Stimulated activated CD4-positive, alpha-beta T cell treated with anti-CD3 and anti-CD28 coated beads, Interleukin-1b, Interleukin-23, amount 100 ng/mL, for 24 hours (primary cell): ENCODE measurements at places on chromosomes 16 and 17.

GRCh38 chr16:58940609-58941008 lies 206.5 kb upstream of the GOT2 start:
- DNase-seq = no peak

DNA sequence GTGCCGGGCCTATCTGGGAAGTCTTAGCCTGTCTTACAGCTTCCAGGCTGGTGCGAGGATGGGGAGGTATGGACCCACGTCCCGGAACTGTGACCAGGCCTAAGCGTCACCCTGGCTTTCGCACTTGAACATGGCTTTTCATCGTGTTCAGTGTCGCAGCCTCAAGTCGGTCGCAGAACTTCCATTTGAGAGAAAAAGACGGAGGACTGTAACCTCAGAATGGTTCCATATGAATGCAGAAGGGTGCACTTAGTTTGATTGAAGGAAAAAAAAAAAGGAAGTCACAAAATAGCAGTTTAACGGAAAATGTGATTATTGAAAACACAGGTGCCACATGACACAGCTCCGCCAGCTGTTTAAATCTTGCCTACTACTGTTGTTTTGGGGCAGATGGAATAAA lies 30.2 kb upstream of the JPT2 start:
- no peak for DNase-seq

DNA sequence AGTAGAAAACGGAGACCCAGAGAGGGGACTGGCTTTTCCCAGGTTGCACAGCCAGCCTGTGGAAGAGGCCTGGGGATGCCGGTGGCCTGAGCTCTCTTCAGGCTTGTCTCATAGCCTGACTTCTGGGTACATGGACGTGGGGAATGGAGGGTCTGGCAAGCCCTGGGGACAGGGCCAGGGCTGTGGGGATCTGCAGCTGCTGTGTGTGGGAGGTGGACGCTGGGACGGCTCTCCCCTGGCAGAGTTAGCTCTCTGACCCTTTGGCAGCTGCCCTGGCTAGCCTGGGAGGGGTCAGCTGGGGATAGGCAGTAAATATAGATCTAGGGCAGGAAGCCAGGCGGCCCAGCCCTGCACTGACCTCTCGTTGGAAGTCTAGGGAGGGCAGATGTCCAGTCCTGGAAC lies 20.5 kb downstream of the SLC4A1 start:
- no peak for DNase-seq

DNA sequence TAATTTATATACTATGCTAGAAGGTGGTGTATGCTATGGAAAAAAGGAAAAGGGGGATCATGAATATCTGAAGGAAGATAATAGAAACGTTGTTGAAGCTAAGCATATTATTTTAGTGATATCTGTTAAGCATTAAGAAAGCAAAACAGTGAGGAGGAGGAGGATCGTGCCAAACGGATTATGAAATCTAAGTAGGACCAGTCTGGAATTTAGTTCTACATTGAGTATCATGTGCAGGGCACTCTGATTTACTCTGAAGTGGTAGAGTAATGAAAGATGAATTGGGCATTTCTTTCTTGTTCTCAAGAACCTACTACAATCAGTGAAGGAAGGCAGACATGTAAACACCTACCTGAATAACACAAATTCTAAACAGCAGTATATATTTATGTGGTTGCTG lies 195.3 kb downstream of the CYB561 start:
- DNase-seq = no peak

- peak; percentile 79 for DNase-seq
Observed at GRCh38 chr16:30417529-30418349, 10.3 kb downstream of the ZNF771 start.

GRCh38 chr16:20918486-20919239 lies 18.1 kb downstream of the LYRM1 start:
- no peak for DNase-seq

DNA sequence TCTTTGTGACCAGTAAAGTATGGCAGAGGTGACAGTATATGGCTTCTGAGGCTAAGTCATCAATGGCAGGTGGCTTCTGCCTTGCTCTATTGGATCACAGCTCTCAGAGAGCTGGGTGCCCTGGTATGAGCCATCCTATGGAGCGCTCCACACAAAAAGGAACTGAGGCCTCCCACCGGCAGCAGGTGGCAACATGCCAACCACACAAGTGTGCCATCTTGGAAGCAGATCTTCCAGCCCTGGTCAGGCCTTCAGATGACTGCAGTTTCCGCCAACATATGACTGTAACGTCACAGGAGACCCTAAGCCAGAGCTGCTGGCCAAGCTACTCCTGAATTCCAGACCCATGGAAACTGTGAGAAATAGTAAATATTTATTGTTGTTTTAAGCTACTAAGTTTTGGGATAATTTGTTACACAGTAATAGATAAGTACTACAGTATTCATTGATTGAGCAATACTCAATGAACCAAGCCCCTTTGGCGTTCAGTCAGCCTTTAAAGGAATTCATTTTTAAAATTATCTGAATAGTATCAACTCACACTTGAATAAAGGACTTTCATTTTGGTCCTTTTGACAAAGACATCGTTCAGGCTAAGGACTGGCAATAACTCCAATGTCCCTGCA lies 69.4 kb upstream of the LHX1 start:
- no peak for DNase-seq

GRCh38 chr17:75031972-75032719 lies 14.6 kb downstream of the ATP5PD start:
- DNase-seq = no peak

DNA sequence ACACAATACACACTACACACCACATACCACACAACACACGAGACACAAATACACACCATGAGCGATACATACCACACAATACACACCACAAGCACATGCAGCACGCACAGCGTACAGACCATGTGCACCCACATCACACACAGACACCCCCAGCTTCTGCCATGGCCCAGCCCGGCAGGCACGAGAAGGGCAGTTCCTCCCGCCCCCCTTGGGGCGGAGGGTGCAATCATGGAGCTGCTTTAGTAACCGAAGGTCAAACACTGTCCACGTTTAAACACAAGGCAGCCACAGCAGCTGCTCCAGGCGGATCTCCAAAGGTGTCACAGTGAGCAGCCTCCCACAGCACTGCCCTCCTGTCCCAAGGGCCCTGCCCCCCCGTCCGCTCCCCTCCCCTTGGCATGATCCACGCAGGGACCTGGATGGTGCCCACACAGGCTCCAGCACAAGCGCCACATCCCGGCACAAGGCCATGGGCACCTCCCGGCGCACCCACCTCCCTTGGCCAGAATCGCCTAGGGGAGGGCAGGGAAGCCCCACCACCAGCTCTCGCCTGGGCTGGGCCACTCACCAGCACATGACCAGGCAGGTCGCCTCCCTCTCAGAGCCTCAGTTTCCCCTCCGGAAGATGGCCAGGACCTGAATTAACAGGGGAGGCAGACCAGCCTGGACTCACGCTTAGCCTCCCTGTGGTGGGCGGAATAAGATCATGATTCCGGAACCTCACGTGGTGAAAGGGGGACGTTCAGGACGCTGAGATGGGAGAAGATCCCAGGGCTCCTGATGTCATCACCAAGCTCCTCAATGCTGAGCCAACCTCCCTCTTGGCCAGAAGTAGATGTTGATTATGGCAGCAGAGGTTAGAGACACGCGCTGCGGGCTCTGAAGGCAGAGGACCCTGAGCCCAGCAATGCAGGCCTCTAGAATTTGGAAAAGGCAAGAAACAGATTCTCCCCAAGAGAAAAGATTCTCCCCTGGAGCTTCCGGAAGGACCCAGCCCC lies 32.6 kb upstream of the ZNF469 start:
- DNase-seq = no peak

DNA sequence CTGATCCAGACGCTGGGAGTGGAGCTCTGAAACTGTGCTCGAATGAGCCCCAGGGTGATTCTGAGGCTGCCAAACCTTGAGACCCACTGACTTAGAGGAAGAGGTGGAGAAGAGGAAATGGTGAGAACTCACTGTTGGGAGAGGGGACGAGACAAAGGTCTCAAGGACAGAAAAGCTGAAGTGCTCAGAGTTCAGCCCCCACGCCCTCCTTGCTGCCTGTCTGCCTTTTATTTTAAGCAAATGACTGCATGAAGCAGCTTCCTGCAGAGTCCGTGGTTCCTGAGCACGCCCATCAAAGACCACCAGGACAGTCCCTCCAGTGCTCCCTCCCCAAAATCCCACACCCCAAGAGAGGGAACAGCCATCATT lies 20.4 kb downstream of the COTL1 start:
- DNase-seq = no peak

- no peak for DNase-seq
Observed at GRCh38 chr17:43986225-43986981, 18.0 kb upstream of the NAGS start.

GRCh38 chr16:17861981-17862479 lies 391.3 kb upstream of the XYLT1 start:
- no peak for DNase-seq

DNA sequence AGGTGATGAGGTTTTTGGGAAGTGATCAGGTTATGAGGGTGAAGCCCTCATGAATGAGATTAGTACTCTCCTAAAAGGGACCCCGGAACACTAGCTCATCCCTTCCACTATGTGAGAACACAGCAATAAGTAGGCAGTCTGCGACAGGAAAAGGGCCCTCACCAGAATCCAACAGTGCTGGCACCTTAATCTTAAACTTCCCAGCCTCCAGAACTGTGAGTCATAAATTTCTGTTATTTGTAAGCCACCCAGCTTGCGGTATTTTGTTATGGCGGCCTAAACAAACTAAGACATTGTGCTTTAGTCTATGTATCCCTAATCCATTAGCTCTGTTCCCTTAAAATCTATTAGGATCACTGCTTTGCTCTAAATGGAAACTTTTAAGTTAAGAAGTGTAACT lies 8.5 kb downstream of the SLFN12 start:
- DNase-seq = no peak

- DNase-seq = no peak
Observed at GRCh38 chr16:89697161-89697615, 4.3 kb downstream of the SPATA2L start.

DNA sequence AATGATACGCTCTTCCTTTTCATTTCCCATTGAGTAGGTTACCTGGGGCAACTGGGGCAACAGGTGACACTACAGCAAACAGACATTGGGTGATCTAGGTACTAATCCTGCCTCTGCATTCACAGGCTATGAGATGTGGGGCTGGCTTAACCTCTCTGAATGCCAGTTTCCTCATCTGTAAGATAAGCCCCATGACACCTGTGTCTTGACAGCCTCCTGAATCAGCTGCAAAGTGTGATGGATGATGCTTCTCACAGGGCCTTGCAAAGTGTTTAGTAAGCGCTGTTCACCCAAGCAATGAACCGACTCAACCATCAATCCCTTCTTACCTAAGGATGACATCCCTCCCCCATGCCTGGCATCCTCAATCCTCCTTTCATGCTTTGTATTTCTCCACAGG lies 322.8 kb downstream of the XYLT1 start:
- no peak for DNase-seq

DNA sequence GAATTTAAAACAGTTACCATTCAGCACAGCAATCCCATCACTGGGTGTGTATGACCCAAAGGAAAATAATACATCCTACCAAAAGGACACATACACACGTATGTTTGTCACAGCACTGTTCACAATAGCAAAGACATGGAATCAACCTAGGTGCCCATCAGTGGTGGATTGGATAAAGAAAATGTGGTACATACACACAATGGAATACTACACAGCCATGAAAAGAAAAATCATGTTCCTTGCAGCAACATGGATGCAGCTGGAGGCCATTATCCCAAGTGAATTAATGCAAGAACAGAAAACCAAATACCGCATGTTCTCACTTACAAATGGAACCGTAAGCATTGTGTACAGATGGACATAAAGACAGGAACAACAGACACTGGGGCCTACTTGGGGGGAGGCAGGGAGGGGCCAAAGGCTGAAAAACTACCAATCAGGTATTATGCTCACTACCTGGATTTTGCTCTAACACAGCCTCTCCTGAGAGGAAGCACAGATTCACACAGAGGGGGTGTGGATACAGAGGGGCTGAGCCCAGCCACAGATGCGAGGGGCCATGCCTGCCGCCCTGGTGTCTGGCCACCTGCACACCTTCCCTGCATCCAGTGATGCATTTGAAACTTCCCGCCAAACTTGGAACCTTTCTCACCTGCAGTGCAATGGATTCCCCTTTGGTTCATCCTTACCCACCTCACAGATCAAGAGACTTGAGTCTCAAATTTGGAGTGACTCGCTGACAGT lies 55.9 kb downstream of the USP22 start:
- no peak for DNase-seq

- DNase-seq = no peak
Observed at GRCh38 chr16:28213396-28213795, 1.6 kb upstream of the XPO6 start.

GRCh38 chr16:11679250-11679649 lies 11.0 kb downstream of the SNN start:
- no peak for DNase-seq

DNA sequence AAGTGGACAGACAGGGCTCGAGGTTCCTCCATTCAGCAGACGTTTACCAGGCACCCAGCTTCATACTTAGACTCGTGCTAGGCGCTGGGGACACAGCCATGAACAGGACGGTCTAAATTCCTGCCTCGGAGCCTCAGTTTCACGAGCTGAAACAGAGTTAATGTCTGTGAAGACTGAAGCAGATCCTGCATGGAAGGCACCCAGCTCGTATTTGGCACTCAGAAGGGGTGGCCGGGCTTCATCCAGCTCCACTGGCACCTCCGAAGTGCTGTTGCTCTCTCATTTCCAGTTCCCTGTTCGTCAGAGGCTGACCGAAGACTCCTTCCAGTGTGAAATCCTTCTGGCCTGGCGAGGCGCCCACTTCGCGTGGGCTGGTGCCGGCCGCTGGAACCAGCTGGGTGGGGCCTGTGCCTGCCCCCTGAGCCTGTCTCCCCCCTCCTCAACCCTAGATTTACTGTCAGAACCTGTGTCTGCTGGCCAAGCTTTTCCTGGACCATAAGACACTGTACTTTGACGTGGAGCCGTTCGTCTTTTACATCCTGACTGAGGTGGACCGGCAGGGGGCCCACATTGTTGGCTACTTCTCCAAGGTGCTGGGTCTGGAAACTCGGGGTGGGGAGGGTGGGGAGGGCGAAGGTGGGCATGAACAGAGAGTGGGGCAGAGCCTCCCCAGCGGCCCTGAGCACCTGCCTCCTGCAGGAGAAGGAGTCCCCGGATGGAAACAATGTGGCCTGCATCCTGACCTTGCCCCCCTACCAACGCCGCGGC lies 5.8 kb downstream of the PRSS8 start:
- DNase-seq = no peak

DNA sequence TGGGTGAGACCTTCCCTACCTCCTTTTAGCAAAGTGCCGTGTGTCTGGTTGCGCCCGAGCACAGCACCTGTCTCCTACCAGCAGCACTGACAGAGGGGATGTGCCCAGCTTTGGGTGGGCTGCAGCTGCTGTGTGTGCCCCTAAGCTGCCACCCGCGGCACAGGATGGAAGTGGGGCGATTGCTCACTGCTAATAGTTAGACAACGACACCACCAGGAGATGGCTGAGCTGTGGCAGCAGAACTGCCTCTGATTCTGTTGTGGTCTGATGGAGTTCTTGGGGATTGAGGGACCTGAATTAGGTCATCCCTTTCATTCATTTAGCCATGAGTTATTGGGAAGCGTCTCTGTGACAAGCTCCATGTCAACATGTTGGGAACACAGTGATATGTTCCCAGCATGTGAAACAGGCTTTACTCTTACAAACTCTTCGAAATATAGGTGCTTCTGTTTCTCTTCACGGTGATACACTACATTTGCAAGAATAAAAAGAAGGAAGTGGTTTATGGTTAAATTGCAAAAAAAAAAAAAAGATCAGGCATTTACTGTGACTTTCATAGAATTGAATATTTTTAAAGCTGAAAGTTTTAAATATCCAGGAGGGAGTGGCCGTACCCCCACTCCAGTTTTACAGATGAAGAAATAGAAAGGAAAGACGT lies 184.4 kb downstream of the MAF start:
- DNase-seq = no peak
